ENCODE measurements at places on chromosomes 3 and 15.

DNA sequence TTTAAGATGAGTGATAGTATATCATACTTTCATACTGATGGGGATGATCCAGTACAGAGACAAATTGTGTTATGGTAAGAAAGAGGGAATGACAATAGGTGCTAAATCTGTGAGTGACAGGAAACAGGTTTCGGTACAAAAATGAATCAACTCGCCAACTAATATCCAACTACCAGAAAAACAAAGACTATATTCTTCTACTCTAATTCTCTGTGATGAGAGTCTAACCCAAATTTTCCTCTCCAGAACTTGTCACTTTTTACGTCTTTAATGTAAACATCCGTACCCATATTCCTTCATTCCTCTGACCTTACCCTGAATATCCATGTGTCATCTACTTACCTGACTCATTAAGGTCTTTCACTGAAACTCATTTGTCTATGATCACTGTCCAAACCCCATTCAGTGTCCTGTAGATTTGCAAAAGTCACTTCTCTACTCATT, 39.6 kb downstream of the SCAPER start:
- DNase-seq = no peak

DNA sequence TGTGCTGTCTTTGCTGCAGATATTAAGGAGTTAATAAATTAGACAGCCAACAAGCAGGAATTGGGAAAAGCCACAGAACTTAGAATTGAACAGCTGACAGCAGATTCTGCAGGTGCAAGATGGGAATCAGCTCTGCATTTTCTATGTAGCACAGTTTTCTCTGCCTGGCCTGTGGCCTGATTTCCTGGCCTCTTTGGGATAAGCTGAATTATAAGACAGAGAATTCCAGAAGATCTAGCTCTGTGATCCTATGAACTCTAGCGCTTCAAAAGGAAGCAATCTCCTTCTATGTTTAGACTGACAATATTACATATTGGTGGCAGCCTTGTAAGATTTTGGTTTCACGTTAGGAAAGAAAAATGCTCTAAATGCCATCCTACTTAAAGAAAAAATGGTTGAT, 24.0 kb upstream of the SOX2 start:
- DNase-seq = no peak

- DNase-seq = no peak
Measured at GRCh38 chr15:65611888-65612615, 1.1 kb upstream of the INTS14 start.

DNA sequence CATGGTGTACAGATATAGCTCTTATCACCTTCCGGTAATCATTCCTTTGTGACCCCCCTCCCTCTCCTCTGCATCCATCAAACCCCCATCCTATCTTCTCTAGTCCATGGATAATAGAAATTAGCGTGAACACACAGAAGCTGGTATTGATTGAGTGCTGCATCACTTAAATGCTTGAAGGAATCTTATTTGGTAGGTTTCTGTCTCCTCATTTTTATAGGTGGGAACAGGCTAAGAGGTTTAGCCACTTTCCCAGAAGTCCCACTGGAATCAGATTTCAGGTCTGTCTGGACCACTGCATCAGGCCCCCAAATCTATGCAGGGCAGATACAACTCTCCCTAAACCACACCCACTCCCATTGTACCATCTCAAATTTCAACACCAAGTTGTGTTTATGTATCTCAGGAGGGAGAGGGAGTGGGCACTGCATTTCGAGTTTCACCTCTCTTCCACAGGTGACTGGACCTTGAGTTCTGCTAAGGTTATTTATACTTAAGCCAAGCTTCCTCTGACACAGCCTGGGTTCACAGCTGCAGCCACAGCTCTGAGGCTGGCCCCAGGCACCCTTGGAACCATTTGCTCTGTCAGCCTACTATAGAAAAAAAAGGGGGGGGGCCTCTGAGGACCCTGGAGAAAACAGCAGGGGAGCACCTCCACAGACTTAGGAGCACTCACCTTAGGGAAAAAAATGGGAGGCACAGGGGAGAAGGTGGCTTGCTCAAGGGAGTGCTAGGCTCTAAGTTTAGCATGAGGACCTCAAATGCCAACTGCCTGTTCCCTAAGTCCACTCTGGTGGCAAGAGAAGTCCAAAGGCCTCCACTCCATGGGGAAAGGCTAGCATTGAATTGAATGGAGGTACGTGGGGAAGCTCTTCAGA, 2.1 kb upstream of the NMB start:
- no peak for DNase-seq

GRCh38 chr3:175287361-175287963, 428.3 kb downstream of the NAALADL2 start:
- DNase-seq = peak; percentile 34
